ENCODE measurements at places on chromosomes 12 and 14. TPM values are rescaled to one million over a fixed set of nuclear protein-coding genes. Genes with fewer than 3 reads are reported as not detected.
A peak's percentile ranks its signal among the peaks of the same experiment; 100 is the strongest.

DNA sequence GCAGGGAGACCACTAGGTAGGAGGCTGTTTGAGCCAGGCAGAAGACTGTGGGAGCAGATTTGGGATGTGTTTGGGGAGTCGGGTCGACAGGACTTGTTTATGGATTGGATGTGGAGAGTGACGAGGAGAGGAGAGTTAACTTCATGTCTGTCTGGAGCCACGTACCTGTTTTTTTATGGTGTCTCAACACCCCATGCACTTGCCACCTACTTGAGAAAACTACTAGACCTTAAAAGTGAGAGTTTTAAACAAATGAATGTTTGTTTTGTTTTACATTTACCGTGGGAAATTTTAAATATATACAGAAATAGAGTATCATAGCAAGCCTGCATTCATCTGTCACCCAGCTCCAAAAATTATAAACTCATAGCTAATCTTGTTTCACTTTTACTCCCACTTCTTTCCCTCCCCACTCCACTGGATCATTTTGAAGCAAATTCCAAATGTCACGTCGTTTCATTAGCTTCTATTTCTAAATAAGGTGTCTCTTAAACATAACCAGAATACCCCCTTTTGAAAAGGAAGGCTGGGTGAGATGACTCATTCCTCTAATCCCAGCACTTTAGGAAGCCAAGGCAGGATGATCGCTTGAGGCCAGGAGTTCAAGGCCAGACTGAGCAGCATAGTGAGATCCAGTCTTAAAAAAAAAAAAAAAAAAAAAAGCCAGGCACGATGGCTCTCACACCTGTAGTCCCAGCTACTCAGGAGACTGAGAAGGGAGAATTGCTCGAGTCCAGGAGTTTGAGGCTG lies 136.2 kb downstream of the ANO6 start:
- no peaks in the 10 kb centered on the region for H3K27me3 ChIP-seq
- H3K36me3 ChIP-seq, result peaks cover 67% of the 10 kb centered on the region
- DNase-seq, result no peak
- no peak overlapping the region for H3K4me3 ChIP-seq

Gene CLEC12A
- total RNA-seq, result not detected

Gene JPH4
- not detected for total RNA-seq

DNA sequence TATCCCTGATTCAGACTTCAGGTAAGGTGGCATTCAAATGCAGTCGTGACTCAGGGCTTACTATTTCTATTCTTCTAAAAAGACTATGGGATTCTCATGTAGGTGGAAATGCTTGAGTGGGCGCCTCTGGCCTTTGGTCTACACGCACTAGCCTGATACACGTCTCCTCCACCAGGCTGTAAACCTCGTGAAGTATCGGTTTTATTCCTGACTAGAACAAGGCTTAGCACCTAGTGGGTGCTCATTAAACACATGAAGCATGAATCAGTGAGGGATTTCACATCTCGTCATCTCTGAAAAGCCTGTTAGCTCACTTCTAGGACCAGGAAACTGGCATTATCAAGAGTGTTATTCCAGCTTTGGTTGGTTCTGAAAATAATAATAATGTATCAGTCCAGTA lies 17.7 kb upstream of the HNF1A start:
- DNase-seq, result no peak
- H3K4me3 ChIP-seq, result no peak overlapping the region
- no peaks in the 10 kb centered on the region for H3K27me3 ChIP-seq
- peak overlapping the region; percentile 67 for H3K27ac ChIP-seq
- H3K36me3 ChIP-seq, result no peaks in the 10 kb centered on the region

DNA sequence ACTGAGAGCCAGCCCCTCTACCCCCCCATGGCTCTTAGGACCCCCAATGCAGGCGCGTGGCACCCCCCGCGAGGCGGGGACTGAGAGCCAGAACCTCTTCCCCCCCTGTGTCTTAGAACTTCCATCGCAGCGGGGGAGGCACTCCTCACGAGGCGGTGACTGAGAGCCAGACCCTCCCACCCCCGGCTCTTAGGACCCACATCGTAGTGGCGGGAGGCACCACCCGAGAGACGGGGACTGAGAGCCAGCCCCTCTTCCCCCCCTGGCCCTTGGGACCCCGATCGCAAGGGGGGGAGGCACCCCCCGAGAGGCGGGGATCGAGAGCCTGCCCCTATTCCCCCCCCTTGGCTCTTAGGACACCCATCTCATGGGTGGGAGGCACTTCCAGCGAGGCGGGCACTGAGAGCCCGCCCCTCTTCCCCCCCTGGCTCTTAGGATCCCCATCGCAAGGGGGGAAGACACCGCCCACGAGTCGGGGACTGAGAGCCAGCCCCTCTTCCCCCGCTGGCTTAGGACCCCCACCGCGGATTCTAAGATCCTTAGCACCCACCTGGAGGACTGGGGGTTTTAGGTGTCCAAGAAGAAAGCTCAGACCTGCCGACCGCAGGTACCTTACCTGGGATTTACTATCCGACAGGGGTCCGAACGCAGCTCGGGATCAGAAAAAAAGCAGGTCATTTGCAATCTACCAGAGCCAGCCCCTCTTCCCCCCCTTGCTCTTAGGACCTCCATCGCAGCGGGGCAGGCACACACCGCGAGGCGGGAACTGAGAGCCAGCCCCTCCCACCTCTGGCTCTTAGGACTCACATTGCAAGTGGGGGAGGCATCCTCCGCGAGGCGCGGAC lies 44.9 kb downstream of the DDX11 start:
- H3K4me1 ChIP-seq, result peaks cover 2% of the 10 kb centered on the region
- DNase-seq, result no peak
- H3K36me3 ChIP-seq, result no peaks in the 10 kb centered on the region
- H3K27ac ChIP-seq, result no peak overlapping the region

- H3K4me1 ChIP-seq, result peaks cover 5% of the 10 kb centered on the region
- no peaks in the 10 kb centered on the region for H3K27me3 ChIP-seq
- DNase-seq, result no peak
- H3K27ac ChIP-seq, result no peak overlapping the region
Observed at GRCh38 chr12:110369992-110370391, 33.5 kb downstream of the ANAPC7 start.

Gene KRT71
- not detected for total RNA-seq

DNA sequence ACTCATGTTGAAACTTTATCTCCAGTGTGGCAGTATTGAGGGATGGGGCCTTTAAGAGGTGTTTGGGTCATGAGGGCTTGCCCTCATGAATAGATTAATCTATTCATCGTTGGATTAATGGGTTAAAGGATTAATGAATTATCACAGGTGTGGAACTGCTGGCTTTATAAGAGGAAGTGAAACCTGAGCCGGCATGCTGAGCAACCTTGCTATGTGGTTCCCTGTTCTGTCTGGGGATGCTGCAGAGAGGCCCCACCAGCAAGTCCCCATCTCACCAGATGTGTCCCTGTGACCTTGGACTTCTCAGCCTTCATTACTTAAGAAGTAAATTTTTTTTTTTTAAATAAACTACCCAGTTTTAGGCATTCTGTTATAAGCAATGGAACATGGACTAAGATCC lies 109.6 kb downstream of the DYRK2 start:
- no peak overlapping the region for H3K4me3 ChIP-seq
- no peak overlapping the region for H3K27ac ChIP-seq
- no peaks in the 10 kb centered on the region for H3K27me3 ChIP-seq
- peak; percentile 7 for DNase-seq
- H3K4me1 ChIP-seq, result peaks cover 20% of the 10 kb centered on the region

Gene ALX1
- not detected for total RNA-seq

- H3K4me3 ChIP-seq, result no peak overlapping the region
- H3K27ac ChIP-seq, result no peak overlapping the region
- H3K4me1 ChIP-seq, result no peaks in the 10 kb centered on the region
- no peaks in the 10 kb centered on the region for H3K36me3 ChIP-seq
- H3K27me3 ChIP-seq, result peaks cover 5% of the 10 kb centered on the region
Observed at GRCh38 chr12:3592856-3593625, 102.0 kb downstream of the PRMT8 start.

Gene NYNRIN
- total RNA-seq, result 0.29 TPM

GRCh38 chr12:126734296-126734695 lies 1532.7 kb upstream of the TMEM132C start:
- no peak for DNase-seq
- no peaks in the 10 kb centered on the region for H3K36me3 ChIP-seq
- no peak overlapping the region for H3K4me3 ChIP-seq
- no peaks in the 10 kb centered on the region for H3K4me1 ChIP-seq
- peaks cover 2% of the 10 kb centered on the region for H3K27me3 ChIP-seq

Gene RFX4
- total RNA-seq, result not detected

Gene TPH2
- total RNA-seq, result not detected

Gene RASSF9
- total RNA-seq, result not detected

DNA sequence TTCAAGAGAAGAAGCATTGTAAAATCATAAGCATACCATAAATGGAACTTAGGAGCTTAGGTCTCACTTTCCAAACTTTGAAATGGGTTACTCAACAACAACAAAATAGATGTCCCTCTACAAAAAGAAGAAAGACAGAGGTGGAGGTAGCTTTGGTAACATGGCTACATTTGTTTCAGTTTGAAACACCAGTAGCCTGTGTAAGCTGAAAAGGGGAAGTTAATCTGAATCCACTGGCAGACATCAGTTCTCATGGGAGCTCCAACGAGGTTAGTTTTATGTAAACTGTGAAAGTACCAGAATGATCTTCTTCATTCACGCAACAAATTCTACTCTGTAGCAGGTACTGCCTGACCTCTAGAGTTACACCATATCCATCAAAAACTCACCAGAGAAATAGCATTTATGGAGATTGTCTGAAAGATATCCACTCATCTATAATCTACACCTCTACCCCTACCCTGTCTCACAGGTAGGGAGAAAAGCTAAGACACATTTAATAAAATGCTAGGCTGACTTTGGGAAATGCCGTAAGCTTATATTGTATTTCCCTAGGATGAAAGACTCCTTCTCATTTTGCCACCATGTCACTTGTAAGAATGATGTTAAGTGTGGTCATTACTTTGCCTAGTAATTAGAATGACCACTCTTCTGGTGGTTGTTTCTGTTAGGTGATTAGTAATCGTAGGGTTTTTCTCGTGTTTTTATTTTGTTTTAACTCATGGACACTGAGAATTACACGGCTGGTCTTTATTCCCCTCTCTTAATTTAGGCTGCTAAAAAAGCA lies 224.1 kb downstream of the ASCL1 start:
- H3K36me3 ChIP-seq, result peaks cover 6% of the 10 kb centered on the region
- peaks cover 7% of the 10 kb centered on the region for H3K27me3 ChIP-seq
- no peaks in the 10 kb centered on the region for H3K4me1 ChIP-seq
- H3K27ac ChIP-seq, result no peak overlapping the region
- no peak for DNase-seq

DNA sequence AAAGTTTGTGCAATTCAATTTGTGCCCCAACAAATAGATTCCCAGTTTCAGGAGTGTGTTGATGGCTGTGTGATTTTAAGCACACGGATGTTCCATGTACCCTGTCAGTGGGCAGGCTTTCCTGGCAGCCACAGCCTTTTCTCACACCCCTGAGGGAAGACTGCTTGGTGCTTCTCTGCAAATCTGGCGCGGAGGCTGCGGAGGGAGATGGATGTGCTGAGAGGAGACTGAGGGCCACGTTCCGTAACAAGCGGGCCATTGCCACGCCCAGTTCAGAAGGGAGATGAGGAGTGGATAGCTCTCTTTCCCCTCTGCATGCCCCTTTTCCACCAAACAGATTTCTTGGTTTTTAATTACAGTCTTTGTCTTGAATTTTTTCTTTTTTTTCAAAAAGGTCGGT lies 89.1 kb downstream of the BEGAIN start:
- H3K4me3 ChIP-seq, result no peak overlapping the region
- H3K36me3 ChIP-seq, result peaks cover 13% of the 10 kb centered on the region
- H3K27ac ChIP-seq, result no peak overlapping the region
- DNase-seq, result no peak

- no peak overlapping the region for H3K4me3 ChIP-seq
- DNase-seq, result no peak
- H3K27ac ChIP-seq, result no peak overlapping the region
Observed at GRCh38 chr14:66105815-66106214, 380.4 kb upstream of the CCDC196 start.

Gene BATF
- 5.7 TPM for total RNA-seq

- no peaks in the 10 kb centered on the region for H3K27me3 ChIP-seq
- DNase-seq, result no peak
- no peaks in the 10 kb centered on the region for H3K36me3 ChIP-seq
- no peak overlapping the region for H3K27ac ChIP-seq
- H3K4me3 ChIP-seq, result no peak overlapping the region
Observed at GRCh38 chr12:63163541-63163940, 12.5 kb upstream of the AVPR1A start.

- DNase-seq, result no peak
- no peak overlapping the region for H3K27ac ChIP-seq
- H3K36me3 ChIP-seq, result no peaks in the 10 kb centered on the region
- no peaks in the 10 kb centered on the region for H3K27me3 ChIP-seq
- no peaks in the 10 kb centered on the region for H3K4me1 ChIP-seq
Observed at GRCh38 chr12:126668538-126668937, 1598.4 kb upstream of the TMEM132C start.

Gene CCDC38
- 0.39 TPM for total RNA-seq

Gene NFATC4
- total RNA-seq, result not detected

DNA sequence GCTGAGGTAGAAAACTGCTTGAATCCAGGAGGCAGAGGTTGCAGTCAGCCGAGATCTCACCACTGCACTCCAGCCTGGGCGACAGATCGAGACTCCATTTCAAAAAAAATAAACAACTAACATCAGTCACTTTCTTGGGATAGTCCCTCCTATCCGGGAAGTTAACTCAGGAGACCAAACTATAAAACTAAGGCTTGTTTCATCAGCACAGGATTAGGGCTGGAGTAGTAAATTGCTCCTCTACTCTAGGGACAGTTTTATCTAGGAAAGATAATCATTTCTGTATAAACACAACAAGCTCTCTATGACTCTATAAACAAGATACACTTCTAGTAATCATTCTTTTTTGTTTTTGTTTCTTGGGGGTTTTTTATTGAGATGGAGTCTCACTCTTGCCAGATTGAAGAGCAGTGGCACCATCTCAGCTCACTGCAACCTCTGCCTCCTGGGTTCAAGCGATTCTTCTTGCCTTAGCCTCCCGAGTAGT lies 11.7 kb downstream of the RPS26 start:
- H3K27ac ChIP-seq, result no peak overlapping the region
- no peaks in the 10 kb centered on the region for H3K27me3 ChIP-seq
- H3K36me3 ChIP-seq, result no peaks in the 10 kb centered on the region
- H3K4me3 ChIP-seq, result no peak overlapping the region
- peaks cover 8% of the 10 kb centered on the region for H3K4me1 ChIP-seq

Gene OR6J1
- not detected for total RNA-seq

GRCh38 chr12:53977596-53978445 lies 3.1 kb upstream of the HOTAIR start:
- peaks cover 77% of the 10 kb centered on the region for H3K27me3 ChIP-seq
- DNase-seq, result no peak
- no peak overlapping the region for H3K27ac ChIP-seq
- peaks cover 25% of the 10 kb centered on the region for H3K4me1 ChIP-seq

GRCh38 chr14:65910108-65910786 lies 497.7 kb downstream of the FUT8 start:
- no peak overlapping the region for H3K27ac ChIP-seq
- no peaks in the 10 kb centered on the region for H3K36me3 ChIP-seq
- H3K27me3 ChIP-seq, result no peaks in the 10 kb centered on the region
- DNase-seq, result no peak

DNA sequence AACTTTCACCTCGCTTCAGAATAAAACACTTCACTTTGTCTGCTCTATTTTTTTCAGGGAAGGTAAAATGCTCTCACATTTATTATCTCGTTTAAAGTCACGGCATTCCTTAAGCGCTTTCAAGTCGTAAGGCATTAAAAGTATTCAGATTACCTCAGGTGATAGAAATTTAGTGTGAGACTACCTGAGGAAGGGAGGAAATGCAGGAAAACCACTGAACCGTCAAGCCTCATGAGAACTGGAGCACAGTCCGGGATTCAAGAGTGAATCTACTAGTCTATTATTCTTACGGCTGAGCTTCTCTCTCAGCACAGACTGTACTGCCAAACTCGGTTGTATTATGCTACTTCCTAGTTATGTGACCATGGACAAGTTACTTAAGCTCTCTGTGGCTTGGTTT lies 8.3 kb upstream of the PPFIBP1 start:
- no peak for DNase-seq
- H3K27me3 ChIP-seq, result peaks cover 14% of the 10 kb centered on the region
- H3K4me3 ChIP-seq, result no peak overlapping the region
- H3K36me3 ChIP-seq, result no peaks in the 10 kb centered on the region
